ENCODE measurements at places on chromosomes 11 and 22.

DNA sequence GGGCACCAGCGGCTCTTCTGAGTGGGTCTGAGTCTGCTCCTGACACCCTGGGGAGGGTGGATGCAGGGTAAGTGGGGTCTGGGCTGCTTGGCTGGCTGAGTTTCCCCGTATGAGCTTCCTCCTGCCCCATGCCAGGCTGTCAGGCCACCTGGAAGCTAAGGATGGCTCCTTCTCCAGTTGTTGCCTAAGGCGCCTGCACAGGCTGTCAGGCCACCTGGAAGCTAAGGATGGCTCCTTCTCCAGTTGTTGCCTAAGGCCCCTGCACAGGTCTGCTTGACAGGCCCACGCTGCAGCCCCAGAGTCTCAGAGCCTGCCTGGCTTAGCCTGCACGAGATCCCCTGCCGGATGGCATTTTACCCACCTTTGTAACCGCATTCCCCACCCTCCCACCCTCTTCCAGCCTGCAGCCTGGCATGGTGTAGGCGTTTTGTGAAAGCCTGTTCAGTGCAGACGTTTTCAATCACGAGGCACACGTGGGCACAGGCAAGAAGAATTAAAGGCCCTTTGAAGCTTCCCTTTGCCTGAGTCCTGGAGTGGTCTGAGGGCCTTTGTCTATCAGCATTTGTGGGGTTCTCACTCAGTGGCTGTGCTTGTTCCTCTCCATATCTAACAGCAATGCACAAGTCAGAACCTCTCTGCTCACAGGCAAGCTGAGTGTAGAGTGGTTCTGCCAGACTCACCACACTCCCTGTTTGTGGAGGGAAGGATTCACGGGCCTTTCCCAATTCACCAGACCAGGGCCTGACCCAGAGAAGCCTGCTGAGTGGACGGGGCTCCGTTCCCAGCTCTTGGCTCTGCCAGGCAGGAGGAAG, 40.2 kb upstream of the B3GAT1 start:
- peak; percentile 14 for DNase-seq

GRCh38 chr11:62569611-62570010, 4.1 kb downstream of the EEF1G start:
- DNase-seq, result no peak

DNA sequence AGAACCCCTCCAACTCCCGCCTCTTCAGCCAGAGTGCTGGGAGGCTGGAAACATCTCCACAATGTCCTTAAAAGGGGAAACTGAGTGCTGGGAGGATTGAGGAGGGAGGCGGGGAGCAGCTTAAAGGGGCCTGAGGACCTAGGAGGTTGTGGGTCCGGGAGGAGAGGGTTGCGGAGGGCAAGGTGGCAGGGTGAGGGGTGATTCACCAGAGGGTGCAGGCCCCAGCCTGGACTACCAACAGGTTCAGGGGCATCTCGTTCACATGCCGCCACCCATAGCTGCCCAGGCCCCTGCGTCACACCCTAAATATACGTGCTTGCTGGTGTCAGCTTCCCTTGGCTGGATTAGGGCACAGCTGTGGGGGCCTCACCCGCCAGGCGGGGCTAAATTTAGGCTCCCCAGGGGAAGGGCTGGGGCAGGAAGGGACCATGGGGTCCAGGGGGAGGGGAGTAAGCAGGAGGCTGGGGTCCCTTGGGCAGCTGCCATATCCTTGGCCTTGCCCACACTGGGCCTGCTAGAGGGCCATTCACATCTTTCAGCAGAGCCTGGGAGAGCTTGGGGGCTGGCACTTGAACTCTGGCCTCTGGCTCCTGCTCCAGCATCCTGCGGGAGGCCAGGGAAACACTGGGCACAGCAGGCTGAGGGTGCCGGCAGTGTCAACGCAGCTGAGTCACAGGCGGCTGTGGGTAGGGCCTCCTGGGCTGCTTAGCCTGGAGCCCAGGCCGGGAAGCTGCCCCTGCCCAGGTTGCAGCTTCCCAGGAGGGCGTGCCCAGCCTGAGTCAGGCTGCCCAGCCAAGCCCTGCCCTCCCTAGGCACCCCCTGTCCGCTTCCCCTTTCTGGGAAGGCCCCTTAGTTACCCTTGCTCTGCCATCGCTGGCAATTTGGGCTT, 1.3 kb downstream of the EHBP1L1 start:
- DNase-seq, result no peak

DNA sequence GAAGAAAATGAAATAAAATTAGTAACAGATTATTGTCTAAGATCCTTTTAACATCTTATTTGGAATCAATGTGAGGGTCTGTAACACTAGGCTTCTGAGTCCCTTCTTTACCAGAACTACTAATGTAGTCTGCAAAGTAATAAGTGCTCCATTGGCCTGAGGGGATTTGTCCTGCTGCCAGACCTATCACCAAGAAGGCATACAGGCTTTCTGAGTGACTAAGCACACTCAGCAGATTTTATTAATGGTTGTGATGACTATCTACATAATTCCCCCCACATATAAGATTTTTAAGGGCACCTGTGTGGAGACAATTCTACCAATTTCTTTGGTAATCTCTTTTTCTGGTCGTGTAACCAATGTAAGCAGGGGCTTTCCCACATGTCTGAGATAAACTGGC, 365.0 kb upstream of the FAT3 start:
- no peak for DNase-seq
